CD8-positive, alpha-beta memory T cell (primary cell): ENCODE measurements at places on chromosomes 7 and 10. TPM values are rescaled to one million over a fixed set of nuclear protein-coding genes. Genes with fewer than 3 reads are reported as not detected.

GRCh38 chr7:5679813-5680473 is 101.5 kb downstream of the RNF216 start:
- DNase-seq: no peak
- no peaks in the 10 kb centered on the region for H3K27me3 ChIP-seq
- H3K4me1 ChIP-seq: peaks cover 24% of the 10 kb centered on the region

Gene HSPA14
- 20.0 TPM for polyA plus RNA-seq

Gene DNAJC12
- polyA plus RNA-seq: not detected

Gene HOXA7
- not detected for polyA plus RNA-seq

Gene HNRNPF
- 261 TPM for polyA plus RNA-seq

- no peaks in the 10 kb centered on the region for H3K36me3 ChIP-seq
- DNase-seq: no peak
- H3K4me3 ChIP-seq: no peak overlapping the region
- H3K27ac ChIP-seq: no peak overlapping the region
- H3K27me3 ChIP-seq: peaks cover 18% of the 10 kb centered on the region
- peaks cover 21% of the 10 kb centered on the region for H3K4me1 ChIP-seq
Observed at GRCh38 chr10:62820586-62820985, 4.4 kb upstream of the EGR2 start.
